ENCODE measurements at places on chromosomes 1 and 21. TPM values are rescaled to one million over a fixed set of nuclear protein-coding genes. Genes with fewer than 3 reads are reported as not detected.

Gene CDC42BPA
- 60.7 TPM for total RNA-seq

- no peak for DNase-seq
Measured at GRCh38 chr1:67479146-67479891, 49.1 kb upstream of the SERBP1 start.

DNA sequence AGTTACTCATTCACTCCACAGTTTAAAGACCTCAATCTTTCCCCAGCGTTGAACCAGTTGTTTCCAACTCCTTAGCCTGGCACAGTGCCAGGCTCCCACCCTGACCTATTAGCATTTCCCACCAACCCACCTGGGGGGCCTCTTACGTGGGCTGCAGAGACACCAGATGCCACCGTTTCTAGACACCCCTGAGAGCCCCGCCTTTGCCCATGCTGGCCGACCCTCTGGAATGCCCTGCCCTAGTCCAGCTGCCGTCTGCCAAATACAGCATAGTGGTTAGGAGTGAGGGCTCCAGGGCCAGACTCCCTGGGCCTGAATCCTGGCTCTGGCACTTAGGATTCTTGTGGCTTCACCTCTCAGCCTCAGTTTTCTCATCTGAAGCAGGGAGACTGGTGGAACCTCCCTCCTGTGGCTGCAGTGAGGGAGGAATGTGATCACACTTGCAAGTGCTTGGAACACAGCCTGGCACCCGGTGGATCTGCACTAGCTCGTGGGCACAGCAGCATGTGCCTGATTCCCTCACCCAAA is 65.2 kb downstream of the TMCO4 start:
- peak; percentile 74 for DNase-seq

- DNase-seq = no peak
Measured at GRCh38 chr1:180156631-180157091, 2.0 kb downstream of the QSOX1 start.

DNA sequence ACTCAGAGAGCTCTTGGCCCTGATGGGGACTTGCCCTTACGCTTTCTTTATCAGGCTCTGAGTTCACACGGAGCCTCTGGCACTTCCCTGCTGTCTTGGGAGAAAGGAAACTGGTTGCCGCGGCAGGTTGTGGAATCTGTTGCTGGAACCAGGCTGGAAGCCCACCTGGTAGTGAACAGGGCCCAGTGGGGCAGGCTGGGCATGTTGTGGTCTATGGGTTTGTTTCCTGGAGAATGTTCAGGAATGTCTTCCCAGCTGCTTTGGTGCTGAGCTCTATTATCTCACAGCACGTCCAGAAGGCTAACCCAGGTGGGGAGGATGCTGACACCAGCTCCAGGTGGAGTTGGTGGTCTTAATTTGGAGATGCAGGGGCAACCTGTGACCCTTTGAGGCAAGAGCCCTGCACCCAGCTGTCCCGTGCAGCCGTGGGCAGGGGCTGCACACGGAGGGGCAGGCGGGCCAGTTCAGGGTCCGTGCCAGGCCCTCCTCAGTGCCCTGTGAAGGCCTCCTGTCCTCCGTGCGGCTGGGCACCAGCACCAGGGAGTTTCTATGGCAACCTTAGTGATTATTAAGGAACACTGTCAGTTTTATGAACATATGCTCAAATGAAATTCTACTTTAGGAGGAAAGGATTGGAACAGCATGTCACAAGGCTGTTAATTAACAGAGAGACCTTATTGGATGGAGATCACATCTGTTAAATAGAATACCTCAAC is 33.3 kb upstream of the TDRD10 start:
- no peak for DNase-seq

Gene LCE6A
- total RNA-seq = not detected

DNA sequence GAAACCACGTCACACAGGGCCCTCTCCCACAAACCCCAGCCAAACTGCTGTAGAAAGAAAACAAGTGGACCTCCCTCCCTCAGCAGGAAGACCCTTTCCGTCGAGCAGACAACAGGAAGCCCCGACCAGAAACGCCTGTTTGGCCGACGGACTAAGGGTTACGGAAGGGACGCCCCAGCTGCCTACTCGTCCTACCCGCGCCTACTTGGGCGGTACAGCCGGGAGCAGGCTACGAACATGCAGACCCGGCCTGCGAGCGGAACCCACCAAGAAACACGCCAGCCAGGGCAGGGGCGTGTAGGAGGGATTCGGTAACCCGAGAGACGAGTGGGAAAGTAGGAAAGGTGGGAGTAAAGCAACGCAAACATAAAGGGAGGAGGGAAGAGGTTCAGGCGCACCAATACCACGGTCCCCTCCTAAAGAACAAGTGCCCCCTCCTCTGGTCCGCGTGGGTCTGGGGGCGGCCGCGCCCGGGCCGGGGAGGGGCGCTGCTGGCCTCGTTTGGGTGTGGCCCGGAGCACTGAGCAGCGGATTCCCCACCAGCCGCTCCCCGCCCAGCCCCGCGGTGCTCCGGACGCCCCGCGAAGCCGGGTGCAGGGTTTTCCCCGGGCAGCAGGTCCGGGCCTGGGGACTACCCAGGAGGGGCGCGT is 450 bp downstream of the S100A10 start:
- DNase-seq = peak; percentile 43

- DNase-seq = peak; percentile 82
Measured at GRCh38 chr1:41726899-41727748, 191.6 kb downstream of the HIVEP3 start.

Gene FMO1
- 16.5 TPM for total RNA-seq

Gene KRTAP19-3
- total RNA-seq = not detected

DNA sequence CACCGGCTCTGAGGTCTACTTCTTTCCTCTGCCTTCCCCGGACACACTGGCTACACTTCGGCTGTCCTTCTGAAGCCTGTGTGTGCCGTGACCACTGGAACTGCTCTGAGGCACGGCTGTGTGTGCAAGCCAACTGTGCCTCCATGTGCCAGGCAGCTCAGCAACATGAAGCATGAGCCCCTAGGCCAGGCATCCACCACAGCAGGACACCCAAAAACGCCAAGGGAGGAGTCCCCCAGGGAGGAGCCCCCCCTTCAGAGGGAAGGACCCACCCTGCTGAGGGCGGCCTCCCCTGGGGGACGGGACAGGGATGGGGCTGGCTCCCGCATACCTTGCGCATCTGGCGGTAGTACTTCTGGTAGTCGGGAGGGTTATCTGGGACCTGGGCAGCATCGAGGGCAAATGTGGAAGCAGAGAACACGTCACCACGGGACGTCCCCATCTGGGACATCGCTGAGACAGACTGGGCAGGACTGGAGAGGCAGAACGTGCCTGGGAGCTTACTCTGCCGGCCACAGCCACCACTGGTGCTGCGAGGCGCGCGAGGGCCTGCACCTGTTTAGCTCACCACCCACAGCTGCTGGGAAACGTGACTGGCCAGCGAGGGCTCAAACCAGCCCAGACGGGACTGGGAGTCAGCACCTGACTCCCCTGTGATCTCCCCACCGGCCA is 20.5 kb downstream of the LSS start:
- DNase-seq = no peak

Gene FCGR3A
- 41.7 TPM for total RNA-seq

- DNase-seq = no peak
Measured at GRCh38 chr21:45593162-45594022, 50.1 kb upstream of the PCBP3 start.

DNA sequence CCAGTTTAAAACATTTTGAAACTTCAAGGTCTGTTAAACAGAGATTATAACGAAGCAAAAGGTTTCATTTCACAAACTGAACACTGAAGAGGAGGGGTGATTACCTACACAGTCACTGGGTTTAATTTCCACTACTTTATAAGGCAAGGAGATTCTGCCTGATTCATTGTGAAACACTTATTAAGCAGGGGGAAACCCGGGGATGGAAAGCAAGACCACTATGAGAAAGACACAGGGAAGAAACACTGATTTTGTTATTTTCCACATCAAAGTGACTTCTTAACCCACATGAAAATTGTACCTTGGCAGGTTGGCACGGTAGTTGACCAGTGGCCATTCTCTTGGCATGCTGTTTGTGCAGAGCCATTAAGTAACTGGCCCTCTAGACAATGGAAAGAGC is 8.1 kb upstream of the F5 start:
- DNase-seq = no peak

GRCh38 chr1:156509424-156510034 is 9.0 kb upstream of the MEF2D start:
- peak; percentile 45 for DNase-seq

Data from kidney (tissue), 22 donors.